Peyer's patch (tissue), 4 donors: ENCODE measurements at places on chromosomes 5 and 9.

DNA sequence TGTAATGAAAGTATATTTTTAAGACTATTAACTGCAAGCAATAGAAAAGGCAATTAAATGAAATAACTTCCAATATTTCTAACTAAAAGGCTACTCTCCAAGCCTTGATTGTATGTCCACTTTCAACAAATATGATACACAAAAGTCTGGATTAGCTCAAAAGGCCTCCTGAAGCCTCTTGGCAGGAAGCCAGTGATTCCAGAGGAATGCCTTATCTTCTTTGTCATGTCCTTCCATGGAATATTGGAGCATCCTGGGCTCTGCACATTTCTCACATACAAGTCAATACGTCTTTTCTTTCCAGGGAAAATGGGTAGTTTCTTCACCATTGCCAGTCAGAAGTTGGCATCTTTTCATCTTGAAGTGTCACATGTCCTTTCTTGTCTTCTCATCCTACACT, 357.8 kb downstream of the KDM4C start:
- no peak for DNase-seq

- DNase-seq: no peak
These were observed 60.9 kb downstream of the ESM1 start for GRCh38 chr5:54924487-54924886.

DNA sequence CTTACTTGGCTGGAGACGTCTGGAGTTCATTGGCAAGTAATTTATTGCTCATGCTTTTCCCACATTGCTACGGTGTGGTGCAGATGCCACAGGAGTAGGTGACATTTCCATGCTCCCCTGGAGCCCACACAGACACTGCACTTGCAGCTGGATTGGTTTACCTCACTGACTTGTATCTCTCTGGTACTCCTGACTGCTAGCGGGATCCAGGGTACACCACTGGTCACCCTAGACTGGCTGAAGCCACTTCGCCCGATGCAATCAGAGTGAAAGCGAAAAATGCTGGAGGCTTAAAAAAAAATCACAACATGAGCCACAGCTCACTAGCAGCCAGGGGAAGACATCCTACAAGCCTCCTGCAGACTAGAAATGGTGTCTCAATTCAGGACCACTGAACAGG, 32.6 kb upstream of the SLIT3 start:
- no peak for DNase-seq

DNA sequence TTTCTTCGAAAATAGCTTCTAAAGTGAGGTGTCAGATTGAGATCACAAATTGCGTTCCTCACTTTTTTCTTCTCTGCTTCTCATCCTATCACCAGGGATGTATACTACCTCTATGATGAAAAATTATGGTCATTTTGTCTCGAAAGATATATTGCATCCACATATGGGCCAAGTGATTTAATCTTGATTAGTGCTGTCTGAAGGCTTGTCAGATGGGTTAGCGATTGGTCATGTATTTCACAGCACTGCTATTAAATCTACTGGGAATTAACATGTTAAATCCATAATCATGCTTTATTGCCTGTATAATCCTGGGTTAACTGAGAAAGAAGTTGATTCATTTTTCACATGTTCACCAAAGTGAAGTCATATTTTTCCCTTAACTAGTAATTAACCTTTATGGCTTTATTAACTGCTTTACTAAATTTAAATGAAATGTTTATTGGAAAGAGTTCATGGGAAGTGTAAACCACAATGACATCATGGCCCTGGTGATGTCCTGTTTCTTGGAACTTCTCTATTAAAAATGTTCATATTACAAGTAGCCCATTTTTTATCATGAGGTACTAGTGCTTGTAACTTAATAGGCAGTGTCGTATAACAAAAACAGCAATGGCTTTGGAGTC, 193.3 kb downstream of the SMC2 start:
- no peak for DNase-seq

- no peak for DNase-seq
These were observed 95.8 kb downstream of the CDK5RAP2 start for GRCh38 chr9:120484162-120484561.

DNA sequence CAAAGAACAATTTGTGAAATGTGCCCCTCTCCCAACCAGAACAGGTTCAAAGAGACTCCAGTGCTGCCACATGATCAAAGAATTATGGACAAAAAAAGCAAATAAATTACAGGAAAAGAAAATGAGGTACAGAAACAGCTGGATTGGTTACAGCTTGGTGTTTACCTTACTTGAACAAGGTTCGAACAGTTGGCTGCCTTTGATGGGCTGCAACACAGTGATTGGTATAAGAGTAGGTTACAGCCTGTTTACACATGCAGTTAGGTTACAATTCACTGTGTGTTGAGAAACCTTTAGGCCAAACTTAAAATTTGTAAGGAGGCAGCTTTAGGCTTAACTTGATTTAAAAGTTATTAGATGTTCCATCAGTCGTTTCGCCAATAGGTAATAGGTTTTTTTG, 3.4 kb upstream of the MOCS2 start:
- DNase-seq: no peak
